ENCODE measurements at places on chromosomes 3 and 15.

- no peak for DNase-seq
Observed at GRCh38 chr3:4065085-4065484, 238.1 kb upstream of the SETMAR start.

DNA sequence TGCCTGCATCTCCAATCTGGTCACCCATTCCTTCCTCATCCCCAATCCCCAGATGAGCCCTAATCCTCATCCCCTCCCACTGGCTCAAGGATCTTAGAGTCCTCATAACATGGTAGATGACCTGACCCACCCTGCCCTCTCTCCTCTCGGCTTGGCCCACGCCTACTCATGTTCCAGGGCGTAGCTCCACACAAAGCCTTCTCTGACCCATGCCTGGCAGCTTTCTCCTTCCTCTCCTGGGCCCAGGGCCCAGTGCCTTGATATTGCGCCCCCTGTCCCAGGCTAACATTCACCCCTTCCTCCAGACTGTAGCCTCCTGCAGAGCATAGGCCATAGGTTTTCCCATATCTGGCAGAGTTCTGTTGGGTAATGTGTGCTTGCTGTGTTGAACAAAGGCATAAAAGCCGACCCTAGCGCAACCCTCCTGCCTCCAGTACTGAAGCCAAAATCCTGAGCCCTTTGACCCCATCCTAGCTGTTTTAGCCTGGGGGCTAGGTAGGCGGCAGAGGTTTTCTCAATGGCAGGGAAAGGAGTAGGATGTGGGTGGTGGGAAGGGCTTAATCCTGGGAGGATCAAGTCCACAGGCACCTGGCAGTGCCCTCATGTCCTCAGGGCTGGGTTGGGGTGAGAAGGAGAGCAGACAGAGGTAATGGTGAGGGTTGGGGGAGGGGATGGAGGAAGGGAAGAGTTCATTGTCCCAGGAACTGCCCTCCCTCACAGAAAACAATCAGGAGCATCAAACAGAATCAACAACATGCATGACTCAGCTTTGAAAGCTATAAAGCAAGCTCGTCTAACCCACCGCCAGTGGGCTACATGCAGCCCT, 35.5 kb downstream of the MESD start:
- DNase-seq: peak; percentile 13

GRCh38 chr3:176172492-176172891, 1024.8 kb downstream of the TBL1XR1 start:
- no peak for DNase-seq

DNA sequence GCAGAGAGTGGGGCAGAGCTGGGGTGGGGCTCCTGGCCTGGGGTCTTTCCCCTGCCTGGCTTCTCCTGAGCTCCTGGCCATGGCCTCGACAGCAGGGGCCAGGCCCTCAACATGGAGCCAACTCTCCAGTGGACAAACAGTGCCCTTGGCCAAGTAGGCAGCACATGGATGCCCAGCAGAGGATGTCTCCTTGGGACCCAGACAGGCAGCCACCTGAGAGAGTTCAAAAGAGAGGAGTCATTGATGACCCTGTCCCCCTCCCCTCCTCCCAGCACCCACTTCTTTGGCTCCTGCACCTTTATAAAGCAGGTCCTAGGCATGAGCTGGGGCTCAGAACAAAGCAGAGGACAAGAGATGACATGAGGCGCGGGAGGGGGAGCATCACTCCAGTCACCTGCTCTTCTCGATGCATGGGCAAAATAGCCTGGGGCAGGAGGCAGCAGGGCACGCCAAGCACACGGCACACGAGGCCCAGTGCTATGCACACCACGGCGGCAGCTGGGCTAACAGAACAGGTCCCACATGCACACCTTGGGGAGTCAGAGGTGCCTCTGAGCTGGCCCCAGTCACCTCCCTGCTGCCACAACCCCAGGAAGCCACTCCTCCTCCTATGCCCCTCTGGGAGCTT, 27.4 kb downstream of the SHISA5 start:
- no peak for DNase-seq

- no peak for DNase-seq
Observed at GRCh38 chr3:34109021-34109420, 310.6 kb downstream of the PDCD6IP start.

DNA sequence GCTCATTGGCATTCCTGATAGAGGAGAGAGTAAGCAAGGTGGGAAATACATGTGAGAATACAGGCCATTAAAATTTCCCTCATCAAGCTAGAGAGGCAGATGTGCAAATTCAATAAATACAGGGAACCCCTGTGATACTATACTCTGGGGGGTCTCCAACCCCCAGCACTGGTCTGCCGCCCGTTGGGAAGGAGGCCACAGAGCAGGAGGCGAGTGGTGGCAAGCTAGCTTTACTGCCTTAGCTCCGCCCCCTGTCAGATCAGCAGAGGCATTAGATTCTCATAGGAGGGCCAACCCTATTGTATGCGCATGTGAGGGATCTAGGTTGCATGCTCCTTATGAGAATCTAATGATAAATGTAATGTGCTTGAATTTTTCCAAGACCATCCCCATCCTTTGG, 97.1 kb upstream of the PLSCR5 start:
- DNase-seq: no peak

- no peak for DNase-seq
Observed at GRCh38 chr3:194084284-194084683, 51.7 kb upstream of the HES1 start.

DNA sequence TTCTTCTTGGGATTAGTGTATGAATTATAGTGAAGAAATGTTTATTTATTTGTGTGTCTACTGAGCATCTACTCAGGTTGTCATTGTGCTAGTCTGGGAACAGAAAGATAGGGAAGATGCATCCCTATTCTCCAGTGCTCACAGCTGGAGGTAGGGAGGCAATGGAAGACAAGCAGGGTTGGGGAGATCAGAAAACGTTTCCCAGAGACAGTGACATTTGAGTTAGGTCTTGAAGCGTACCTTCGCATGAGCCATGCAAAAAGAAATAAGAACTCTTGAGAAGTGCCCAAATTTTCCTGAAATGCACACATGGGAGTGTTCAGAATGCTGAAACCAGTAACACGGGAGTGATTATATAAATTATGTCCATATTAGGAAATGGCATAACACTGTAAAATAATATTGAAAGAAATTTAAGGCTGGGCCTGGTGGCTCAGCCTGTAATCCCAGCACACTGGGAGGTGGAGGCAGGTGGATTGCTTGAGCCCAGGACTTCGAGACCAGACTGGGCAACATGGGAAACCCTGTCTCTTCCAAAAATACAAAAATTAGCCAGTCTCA, 5.3 kb upstream of the CEMIP start:
- no peak for DNase-seq

GRCh38 chr3:171018156-171018935, 8.2 kb downstream of the SLC2A2 start:
- peak; percentile 17 for DNase-seq

DNA sequence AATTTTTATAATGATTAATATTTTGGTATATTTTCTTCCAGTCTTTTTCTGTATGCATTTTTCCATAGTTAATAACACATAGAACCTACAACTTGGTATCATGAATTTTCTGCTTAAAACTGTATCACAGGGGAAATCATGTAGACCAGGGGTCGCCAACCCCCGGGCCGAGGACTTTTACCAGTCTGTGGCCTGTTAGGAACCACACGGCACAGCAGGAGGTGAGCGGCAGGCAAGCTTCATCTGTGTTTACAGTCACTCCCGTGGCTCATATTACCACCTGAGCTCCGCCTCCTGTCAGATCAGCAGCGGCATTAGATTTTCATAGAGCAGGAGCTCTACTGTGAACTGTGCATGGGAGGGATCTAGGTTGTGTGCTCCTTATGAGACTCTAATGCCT, 54.7 kb downstream of the RPL22L1 start:
- no peak for DNase-seq

GRCh38 chr15:28110481-28110881, 11.4 kb upstream of the OCA2 start:
- no peak for DNase-seq

- DNase-seq: no peak
Observed at GRCh38 chr3:5205165-5205941, 17.8 kb downstream of the EDEM1 start.
